ENCODE measurements at places on chromosomes 6 and 20.

DNA sequence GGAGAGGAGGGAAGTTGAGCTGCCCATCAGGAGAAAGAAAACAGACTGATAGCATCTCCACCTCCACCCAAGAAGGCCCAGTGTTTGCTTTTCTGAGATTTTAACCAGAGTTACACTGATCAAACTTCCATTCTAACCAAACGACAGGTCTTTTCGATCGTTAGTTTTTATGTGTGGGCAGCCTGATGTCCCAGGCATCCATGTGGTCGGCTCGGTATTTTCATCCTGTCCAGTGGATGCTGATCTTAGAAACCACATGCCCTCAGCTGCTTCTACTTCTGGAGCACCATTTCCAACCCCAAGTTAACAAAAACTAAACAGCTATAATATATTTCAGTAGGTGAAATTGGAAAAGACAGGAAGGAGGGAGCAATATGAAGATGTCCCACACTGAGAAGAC is 536.8 kb upstream of the JAG1 start:
- DNase-seq = no peak

GRCh38 chr6:3356056-3356823 is 97.5 kb downstream of the PSMG4 start:
- no peak for DNase-seq

GRCh38 chr20:2172305-2173175 is 70.9 kb downstream of the STK35 start:
- no peak for DNase-seq

- DNase-seq = no peak
Measured at GRCh38 chr6:52363228-52363867, 1.4 kb downstream of the PAQR8 start.

DNA sequence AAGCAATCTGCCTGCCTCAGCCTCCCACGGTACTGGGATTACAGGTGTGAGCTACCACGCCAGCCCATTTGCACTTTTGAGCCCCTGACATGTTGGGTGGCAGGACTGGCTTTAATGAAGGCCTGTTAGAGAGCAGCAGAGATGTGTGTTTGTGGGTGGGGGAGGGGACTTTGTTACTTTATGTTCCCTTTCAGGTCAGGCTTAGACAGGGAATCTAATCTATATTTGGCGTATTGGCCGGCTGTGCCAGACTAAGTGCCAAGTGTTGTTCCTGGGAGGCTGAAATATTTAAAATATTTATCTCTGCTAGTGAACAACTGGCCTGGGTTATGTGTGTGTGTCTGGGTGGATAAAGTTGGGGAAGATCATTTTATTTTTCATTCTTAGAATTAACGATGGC is 6.1 kb downstream of the GMPR start:
- no peak for DNase-seq

- no peak for DNase-seq
Measured at GRCh38 chr6:31666337-31666965, 571 bp downstream of the CSNK2B start.

GRCh38 chr6:14841901-14842421 is 403.9 kb upstream of the JARID2 start:
- no peak for DNase-seq

DNA sequence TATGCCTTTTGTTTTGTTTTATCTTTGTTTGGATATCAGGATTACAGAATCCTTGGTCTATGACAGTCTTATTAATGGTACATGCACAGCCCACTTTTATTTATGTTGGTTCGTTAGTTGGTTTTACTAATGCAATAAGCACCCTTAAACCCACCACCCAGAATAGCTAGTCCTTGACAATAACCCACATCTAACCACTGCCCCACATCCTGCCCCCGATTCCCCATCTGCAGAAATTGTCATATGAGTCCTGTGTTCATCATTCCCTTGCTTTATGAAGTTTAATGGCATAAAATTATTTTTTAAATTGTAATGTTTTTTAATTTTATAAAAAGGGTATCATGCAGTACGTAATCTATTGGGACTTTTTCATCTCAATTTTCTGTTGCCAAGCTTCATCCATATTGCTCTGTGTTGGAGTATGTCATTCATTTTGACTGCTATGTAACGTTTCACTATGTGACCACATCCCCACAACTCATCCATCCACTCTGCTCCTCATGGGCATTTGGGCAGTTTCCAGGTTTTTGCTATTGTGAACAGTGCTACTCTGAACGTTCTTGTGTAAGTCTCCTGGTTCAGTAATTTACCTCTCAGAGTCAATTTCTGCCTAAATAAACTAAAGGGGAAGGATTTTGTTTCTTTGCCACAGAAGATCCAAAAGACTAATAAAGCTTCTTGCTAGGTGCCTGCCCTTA is 150.4 kb downstream of the MRPL14 start:
- no peak for DNase-seq

DNA sequence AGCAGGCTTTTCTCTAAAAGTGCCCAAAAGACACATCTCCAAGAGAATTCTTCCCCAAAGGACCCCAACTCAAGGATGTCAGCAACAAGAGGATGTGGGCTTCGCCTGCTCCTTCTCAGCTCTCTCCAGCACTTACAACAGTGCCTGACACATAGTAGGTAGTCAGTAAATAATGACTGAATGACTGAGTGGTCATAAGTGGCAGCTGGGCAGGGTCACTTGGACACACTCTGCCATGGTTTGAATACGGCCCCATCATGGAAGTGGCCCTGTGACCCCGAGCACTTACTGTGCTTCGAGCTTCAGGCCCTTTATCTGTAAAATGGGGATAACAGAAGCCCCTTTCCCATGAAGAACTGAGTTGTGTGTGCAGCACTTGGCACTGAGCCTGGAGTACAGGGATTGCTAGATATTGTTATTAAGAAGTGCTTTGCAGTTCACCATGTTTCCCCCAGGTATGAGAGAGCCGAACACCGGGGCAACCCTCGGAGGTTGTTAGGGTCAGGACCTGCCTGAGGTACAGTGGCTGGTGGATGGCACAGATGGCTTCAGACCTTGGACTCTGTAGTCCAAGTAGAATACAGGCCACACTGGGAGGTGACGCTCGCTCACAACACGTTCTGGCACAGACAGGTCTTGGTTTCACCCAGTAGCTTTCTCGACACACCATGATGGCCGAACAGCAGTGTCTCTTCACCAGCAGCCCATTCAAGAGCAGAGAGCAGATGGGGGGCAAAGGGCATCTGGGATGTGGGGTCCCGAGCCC is 56.0 kb downstream of the NOL4L start:
- no peak for DNase-seq

- DNase-seq = no peak
Measured at GRCh38 chr20:8153281-8153908, 21.3 kb downstream of the PLCB1 start.

GRCh38 chr20:37407019-37407566 is 61.2 kb downstream of the SRC start:
- DNase-seq = no peak

DNA sequence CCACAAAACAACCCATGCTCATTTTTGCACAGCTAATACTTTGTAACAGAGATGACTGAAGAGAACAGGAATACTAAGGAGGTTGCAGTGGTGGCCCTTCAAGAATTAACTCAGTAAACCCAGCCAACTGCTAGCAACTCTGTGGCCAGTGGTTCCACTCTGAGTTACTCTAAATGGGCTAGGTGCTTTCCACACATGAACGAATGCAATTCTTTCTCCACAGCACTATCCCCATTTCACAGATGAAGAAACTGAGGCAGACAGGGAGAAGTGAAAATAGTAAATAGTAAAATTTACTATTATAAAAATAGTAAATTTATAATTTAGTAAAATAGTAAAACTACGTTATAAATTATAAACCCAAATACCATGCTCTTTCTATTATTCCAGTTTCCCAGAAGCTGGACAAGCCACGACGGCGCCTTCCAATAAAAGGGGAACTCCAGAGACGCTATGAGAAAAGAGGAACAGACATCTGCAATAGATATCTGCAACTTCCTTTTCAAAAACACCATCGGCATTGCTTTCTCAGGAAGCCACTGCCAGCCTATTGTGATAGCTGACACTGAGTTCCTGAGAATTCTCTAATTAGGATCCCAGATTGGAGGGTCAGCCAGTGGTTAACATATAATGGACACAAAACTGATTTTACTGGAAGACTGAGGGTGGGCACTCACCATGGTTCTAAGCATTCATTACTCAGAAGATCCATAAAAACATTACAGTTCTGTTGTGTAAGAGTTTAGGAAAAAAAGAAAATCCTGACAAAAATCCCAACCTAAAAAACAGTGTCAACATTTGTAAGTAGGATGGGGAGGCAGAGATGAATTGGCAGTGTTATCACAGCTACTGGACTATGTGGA is 16.2 kb downstream of the FKBP1A start:
- no peak for DNase-seq

DNA sequence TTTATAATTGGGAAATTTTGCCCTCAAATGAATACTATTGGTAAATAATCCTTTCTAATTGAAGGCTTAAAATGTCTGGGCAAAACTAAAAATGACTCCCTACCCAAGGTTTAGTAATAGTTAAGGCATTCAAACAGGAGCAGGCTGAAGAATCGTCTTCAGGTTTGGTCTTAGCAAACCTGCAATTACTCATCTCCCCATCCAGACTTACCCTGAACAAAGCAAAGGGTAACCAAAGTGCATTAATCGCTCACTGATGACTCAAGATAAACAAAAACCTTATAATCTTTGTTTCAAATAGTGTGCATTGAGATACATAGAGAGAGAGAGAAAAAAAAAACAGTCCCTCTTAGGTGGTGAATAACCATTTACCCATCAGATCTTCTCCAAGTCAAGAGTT is 225.5 kb downstream of the BMP2 start:
- DNase-seq = no peak

- no peak for DNase-seq
Measured at GRCh38 chr6:26613689-26614683, 17.2 kb downstream of the ABT1 start.

DNA sequence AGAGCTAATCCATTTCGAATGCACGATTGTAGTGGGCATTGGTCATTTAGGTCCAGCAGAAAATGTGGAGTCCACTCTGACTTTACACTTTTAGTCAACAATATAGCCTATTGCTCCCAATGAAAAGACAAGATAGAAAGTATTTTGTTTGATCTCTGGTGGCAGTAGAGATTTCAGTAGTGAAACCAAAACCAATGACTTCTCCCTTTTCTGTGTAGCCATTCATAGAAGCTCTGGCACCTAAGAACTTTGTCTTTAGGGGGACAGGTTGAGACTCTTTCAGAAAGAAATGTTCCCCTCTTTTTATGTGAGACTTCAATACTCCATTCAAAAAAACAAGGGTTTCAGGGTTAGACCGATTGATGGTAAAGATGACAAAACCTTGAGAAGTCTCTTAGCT is 510.8 kb upstream of the POU3F2 start:
- no peak for DNase-seq

DNA sequence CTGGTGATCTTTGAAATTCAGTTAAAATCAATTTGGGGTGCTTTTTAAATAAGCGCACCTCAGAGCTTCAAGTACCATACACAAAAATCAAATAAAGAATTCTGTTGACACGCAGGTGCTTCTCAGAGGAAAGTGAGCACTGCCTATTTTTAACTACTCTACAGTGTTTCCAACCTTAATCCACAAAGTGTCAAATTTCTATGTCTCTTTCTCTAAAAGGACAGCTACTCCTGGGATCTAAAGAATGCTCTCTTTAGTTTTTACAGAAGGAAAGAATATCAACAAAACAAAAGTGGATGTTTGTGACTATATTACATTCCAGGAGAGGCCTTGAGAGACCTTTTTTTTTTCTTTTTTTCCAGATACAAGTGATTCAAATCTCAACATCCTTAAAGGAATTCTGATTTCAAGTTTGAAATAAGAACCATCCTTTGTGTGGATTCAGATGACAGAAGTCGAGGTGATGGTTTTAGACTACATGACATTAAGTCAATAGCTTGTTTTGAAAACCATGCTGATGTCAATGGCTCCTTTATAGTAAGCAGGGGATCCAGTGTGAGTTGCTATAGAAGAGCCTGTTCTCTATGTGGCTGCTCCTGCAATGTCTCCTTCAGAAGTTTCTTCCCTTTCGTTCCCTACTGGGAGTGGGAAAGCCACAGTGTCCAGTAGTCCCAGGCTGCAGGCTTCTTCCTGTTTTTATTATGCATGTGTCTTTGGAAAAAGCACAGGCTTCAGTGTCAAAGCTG is 67.2 kb upstream of the DEFB112 start:
- DNase-seq = no peak

DNA sequence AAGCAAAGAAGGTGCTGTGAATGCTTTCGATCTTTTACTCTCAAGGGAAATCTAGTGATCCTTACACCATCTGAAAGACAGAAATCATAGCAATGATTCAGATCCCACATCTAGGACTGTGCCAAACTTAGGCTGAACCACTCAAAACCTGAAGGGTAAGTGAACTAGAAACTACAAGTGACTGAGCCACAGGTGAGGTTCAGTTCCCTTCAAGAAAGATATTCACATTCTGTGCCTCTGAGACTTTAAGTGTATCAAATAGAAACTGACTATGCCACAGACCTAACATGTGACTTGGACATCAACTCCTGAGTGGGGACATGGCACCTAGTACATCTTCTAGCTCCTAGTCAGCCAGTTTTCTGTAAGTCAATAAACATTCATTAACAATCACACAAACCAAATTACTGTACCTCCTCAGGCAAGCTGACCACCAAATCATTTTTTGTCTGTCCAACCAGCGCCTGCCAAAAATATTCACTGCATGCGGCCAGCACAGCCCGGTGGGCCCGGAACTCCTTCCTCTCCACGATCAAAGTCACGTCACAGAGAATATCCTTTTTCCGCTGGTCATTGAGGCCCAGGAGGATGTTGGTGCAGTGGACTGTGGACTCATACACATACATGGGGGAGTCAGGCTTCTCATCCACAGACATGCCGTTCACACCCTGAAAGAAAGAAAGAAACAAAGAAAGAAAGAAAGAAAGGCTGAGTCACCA is 114.1 kb downstream of the GJA10 start:
- DNase-seq = no peak

- DNase-seq = no peak
Measured at GRCh38 chr6:108877046-108877751, 29.0 kb downstream of the ARMC2 start.

DNA sequence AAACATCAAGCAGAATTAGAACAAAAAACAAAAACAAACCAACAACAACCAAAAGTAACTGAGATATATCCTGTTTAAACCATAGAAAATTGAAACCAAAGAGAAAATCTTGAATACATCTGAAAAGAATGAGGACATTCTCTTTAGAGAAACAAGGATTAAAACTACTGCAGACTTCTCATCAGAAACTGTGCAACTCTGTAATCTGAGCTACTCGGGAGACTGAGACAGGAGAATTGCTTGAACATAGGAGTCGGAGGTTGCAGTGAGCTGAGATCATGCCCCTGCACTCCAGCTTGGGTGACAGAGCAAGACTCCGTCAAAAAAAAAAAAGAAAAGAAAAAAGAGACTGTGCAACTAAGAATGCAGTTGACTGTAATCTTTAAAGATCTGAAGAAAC is 153.4 kb downstream of the SYNDIG1 start:
- DNase-seq = no peak

All from NCI-H1417 treated with DMSO at 0.1 percent for 48 hours (cell line).